Fibroblast of mammary gland (primary cell): ENCODE measurements at places on chromosomes 12 and 14.

- DNase-seq = no peak
Measured at GRCh38 chr14:68607867-68608573, 184.8 kb downstream of the ZFP36L1 start.

DNA sequence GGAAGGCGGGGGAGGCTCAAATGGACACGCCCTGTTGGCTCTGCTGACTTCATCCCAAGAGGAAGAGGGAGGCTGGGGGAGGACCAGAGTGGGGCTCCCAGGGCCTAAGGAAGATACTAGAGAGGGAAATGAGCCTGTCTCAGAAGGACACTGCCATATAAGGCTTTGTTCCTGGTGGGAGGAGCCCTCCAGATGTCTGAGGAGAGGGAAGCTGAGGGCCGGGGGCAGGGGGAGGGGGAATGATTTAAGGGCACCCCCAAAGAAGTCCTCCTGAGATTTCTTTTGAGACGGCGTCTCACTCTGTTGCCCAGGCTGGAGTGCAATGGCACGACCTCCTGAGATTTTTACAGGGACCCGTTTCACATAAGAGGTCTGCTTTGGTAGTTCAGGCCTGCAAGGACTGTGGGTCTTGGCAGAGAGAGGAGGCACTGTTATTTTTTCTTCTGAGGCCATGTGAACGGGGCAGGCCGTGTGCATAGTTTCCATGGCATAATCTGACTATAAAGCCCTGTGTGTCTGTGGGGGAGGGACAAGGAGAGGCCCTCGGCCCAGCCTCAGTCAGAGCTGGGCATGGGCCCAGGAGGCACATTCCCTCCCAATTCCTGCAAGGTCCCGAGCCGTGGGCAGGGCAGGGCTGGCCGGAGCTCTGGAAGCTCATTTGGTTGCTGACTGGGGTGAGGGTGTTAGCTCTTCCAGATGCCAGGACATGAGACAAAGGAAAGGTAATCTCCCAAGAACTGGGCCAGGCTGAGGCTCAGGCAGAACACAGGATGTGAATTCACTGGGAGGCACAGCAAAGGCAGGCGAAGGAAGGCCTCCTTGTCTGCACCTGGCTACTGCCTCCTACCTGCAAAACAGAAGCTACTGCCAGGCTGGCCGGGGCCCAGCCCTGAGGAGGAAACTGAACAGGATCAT, 22.2 kb upstream of the PLEKHG3 start:
- DNase-seq = peak; percentile 36

DNA sequence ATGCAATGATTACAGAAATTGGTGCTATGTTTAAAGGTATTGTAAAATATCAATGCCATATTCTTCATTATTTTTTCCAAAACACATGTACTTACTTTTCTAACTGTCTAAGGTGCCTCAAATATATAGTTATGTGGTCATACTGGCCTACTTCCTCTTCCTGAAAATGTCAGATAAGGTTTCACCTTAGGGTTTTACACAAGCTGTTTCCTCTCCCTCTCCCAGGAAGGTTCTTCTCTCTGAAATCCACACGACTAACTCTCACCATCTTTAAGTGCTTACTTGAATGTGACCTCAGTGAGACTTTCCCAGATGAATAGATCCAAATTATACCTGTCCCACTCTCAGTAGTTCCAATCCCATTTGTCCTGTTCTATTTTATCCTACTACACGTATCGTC, 11.6 kb upstream of the CLEC4D start:
- DNase-seq = no peak

DNA sequence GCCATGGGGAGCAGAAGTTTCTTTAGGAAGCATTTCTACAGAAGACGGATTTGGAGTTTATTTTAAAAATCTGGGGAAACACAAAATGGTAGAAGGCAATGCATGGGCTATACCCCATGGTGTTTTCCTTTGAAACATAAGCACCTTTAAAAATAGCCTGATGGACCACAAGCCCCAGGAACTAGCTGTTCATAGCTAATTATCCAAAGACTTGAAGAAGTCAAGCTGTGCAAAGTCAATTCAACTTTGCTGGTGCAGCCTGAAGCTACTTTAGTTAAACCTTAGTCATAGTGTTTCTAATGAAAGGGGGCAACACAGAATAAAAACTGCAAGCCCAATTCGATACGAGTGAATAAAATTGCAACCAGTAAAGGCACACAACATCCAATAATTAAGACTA, 732.5 kb downstream of the GALC start:
- DNase-seq = no peak

GRCh38 chr14:52069307-52070050, 620 bp upstream of the NID2 start:
- DNase-seq = peak; percentile 58

DNA sequence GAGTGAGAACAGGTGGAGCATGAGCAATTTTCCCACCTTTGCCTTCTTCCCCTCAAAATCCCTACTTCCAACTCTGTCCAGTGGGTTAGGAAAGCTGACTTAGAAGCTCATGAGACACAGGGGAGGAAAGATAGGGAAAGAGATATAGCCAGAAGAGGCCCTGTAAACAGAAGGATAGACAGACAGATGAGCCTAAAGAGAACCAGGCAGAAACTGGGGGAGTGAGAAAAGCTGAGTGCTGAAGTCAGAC, 5.0 kb downstream of the AJUBA start:
- no peak for DNase-seq

DNA sequence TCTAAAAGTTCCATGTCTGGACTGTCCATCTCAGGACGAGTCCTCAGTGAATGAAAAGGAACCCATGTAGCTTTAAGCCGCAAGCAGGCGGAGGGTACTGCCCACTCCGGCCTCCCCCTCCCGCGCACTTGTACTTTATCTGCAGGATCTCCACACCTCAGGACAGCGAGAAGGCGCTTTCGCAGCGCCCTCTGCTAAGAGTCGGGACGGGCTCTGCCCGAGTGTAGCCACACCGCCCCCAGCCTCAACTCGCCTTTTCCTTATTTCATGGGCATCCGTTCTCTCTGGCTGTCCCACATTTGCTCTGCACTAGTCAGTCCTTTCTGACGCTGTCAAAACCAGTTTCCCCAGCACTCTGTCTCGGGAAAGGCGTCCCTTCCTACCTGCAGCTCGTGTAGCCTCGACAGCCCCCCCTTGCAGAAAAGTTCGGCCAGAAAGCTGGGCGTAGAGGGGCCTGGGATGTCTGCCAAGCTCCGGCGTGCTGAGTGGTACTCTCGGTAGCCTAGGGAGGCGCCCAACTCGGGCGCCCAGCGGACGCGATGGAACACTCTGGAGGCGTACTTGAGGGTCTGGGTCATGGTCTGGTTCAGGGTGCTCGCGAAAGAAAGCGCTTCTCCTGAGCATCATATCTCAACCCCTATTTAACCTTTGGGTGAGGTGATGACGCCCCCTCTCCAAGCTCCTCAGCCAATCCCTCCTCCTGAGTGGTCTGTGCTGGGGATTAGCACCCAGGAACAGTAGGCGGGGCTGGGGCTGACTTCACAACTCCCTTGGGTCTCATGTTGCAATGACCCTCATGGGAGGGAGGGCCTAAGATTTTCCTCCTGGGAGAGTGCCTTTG, at the start of gene CYP27B1:
Gene CYP27B1, minus strand, starts transcription at position 615 of the 841 bp plus-strand sequence. Its CDS starts 37 bp downstream, at position 578.
- peak; percentile 53 for DNase-seq

DNA sequence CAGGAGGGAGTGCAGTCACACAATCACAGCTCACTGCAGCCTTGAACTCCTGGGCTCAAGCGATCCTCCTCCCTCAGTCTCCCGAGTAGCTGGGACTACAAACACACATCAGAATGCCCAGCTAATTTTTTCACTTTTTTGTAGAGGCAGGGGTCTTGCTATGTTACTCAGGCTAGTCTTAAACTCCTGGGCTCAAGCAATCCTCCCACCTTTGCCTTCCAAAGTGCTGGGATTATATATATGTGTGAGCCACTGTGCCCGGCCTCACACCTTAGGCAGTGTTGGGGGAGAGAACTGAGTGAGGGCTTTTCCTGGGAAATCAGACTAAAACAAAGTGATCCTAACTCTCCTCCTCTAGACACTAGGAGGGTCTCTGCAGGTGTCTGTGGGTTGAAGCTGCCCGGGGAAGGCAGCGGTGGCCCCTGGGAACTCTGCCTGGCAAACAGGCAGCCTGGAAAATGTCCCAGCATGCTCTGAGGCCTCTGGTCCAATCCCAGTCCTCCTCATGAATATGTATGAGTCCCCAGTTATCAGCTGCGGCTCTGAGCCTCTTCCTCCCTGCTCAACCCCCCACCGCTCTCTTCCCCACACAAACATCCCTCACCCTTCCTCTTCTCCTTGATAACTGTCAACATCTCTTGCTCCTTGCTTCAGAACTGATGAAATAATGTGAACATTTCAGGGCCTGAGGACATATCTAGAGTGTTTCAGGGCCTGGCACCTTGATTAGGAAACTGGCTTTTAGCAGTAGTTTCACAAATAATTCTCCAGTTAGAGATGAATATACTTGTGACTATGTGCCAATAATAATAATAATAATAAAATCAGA, 7.9 kb upstream of the NAA25 start:
- no peak for DNase-seq

DNA sequence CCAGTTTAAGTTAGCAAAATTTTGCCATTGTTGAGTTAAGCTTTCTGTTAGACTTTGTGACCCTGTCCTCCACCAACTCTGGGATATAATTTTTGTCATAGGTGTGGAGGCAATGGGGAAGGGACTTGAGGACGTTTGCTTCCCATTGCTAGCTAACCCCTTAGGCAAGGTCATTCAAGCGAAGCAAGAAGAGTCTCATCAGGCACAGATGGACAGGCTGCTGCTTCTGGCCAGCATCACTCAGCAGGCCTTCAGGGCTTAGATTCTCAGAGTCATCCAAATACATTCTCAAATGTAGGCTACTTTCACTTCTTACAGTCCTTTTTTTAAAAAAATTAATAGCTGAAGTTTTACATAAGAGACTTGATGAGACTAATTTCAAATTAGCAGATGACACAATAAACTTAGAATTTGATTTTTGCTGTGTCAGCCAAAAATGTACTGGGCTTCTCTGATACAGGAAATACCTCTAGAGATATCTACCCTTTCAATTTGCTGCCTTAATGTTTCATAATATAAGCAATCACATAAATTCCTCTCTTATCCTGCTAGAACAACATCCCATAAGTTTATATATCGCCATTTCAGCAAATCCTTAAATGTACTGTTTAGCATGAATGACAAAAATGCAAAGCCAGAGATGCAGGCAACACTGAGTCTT, 875.2 kb downstream of the FLRT2 start:
- no peak for DNase-seq

DNA sequence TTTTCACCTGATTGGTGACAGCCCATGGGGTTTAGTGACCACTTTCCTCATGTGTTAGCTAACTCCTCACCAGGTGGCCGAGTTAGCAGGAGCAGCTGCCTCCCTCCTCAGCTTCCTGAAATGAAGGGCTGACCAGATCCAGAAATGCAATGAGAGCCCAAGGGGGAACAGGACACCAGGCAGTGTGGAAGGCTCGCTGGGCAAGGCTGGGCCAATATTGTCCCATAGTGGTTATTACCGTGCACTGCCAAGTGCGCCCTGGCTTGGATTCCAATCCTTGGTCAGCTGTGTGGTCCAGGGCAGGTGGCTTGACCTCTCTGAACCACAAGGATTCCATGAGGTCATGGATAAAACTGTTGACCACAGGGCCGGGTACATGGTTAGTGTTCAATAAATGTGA, 3.6 kb upstream of the HSPB8 start:
- no peak for DNase-seq

- no peak for DNase-seq
Measured at GRCh38 chr12:107840186-107840585, 65.7 kb downstream of the ASCL4 start.

DNA sequence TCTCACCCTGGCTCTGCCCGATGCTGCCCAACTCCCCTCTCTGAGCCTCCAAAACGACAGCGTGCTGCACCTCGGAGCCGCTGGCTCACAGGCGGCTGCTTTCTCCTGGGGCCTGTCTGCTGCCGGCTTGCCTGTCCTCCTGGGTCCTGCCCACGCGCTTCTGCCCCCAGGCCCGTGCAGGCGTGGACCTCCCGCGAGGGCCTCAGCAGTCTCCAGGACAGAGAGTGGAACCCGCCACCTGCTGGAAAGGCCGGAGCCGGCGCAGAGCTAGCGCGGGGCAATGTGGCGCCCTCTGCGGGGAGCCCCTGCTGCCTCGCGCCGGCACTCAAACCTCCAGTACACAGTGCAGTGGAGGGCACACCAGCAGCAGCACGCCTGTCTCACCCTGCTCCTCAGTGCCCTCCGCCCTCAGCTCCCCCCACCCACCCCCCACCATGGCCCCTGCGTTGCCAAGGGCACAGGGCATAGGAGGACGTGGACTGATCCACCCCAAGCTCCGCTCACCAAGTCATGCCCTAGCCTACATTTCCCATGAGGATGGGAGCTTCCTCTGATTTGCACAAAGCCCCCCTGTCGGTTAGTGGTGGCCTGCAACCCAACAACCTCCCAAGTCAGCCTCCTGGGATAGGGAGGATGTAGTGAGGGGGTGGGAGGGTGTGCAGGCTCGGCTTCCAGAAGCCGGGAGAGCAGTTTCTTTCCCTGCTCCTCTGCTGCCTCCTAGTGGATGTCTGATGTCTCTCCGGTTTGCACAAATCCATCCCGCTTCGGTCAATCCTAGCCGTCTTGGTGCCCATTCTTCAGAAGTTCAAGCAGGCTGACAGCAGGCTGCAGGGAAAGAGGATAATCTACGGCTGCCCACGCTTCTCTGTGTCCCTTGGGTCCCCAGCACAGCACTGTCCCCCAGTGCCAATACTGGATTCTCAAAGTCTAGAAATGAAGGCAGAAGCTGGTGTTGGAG, 25.2 kb downstream of the KRT8 start:
- DNase-seq = peak; percentile 91

- DNase-seq = peak; percentile 70
Measured at GRCh38 chr12:57836442-57837375, 9.8 kb downstream of the CTDSP2 start.

GRCh38 chr14:29037411-29037810, 270.8 kb downstream of the FOXG1 start:
- DNase-seq = peak; percentile 62

- no peak for DNase-seq
Measured at GRCh38 chr12:47553266-47553665, 152.6 kb downstream of the RPAP3 start.

- DNase-seq = no peak
Measured at GRCh38 chr14:104893435-104894207, 28.6 kb downstream of the CEP170B start.

DNA sequence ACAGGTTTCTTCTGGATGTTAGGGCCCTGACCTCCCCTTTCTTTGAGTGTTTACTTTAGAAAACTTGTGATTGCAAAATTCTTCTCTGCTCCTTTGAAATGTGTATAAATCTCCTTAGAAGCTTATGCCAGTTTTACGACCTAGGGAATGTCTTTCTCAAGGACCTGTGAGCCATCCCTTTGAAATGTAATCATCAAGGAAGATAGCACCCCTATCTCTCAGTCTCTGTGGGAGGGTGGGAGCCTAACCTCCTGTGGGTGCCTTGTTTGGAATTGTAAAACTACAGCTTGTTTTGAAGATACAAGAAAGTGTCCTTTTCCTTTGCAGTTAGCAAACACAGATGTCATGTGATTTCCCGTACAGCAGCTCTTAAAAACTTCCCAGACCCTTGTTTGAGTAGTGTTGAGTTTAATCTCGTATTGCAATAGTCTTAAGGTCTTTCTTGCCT, 3.3 kb downstream of the OR10AD1 start:
- peak; percentile 31 for DNase-seq
